ENCODE measurements at places on chromosomes 6 and 20. TPM values are rescaled to one million over a fixed set of nuclear protein-coding genes. Genes with fewer than 3 reads are reported as not detected.

Gene GABRR2
- total RNA-seq: 0.46 TPM

Gene PROKR2
- total RNA-seq: not detected

Gene SEMG1
- total RNA-seq: not detected

Gene RIMS1
- total RNA-seq: 3.4 TPM

Gene ZNF334
- 3.6 TPM for total RNA-seq

Gene GRM1
- not detected for total RNA-seq

Gene RPRD1B
- 9.2 TPM for total RNA-seq

DNA sequence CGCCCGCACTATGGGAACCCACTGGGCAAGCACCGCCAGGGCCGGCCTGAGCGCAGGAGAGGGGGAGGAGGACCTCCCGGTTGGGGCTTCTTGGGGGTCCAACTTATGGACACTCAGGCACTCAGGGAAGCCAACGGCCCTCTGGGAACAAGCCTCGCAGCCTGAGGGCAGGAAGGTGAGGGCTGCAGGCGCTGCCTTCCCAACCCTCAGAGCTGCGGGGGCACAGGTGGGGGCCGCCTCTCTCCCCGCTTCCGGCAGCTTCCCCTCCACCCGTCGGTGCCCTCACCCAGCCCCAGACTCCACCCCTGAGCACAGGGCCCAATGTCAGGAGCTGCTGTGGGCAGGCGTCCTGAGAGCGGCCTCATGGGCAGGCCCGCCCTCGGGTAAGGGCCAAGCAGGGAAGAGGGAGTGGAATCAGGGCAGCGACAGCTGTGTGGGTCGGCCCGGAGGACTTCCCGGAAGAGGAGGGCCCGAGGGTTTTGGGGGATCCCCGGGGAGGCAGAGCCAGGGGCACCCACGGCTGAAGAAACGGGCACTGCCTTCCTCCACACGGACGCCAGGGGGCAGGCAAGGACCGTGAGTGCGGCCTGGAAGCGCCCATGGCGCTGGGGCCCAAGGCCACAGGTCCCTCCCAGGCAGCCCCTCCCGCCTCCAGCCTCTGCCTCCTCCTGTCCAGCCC lies 488 bp upstream of the PTK6 start:
- H3K4me3 ChIP-seq: no peak overlapping the region
- no peaks in the 10 kb centered on the region for H3K27me3 ChIP-seq
- no peaks in the 10 kb centered on the region for H3K36me3 ChIP-seq
- H3K27ac ChIP-seq: peak overlapping the region; percentile 83
- peaks cover 4% of the 10 kb centered on the region for H3K4me1 ChIP-seq
- DNase-seq: peak; percentile 93

DNA sequence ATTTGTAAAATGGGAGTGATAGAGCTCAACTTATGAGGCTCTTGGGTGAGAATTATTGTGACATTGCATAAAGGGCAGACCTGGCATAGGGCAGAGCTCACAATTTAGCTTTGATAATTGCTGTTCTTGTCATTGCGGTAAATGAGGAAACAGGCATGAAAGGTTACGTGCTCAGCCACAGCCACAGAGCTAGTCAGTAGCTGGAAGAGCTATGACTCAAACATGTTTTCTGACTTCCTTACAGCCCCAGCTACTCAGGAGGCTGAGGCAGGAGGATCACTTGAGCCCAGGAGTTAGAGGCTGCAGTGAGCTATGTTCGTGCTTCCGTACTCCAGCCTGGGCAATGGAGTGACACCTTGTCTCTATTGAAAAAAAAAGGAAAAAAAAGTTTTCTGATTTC lies 3.5 kb upstream of the GHRH start:
- no peaks in the 10 kb centered on the region for H3K4me1 ChIP-seq
- no peak overlapping the region for H3K4me3 ChIP-seq
- H3K36me3 ChIP-seq: no peaks in the 10 kb centered on the region
- no peak for DNase-seq
- no peaks in the 10 kb centered on the region for H3K27me3 ChIP-seq

DNA sequence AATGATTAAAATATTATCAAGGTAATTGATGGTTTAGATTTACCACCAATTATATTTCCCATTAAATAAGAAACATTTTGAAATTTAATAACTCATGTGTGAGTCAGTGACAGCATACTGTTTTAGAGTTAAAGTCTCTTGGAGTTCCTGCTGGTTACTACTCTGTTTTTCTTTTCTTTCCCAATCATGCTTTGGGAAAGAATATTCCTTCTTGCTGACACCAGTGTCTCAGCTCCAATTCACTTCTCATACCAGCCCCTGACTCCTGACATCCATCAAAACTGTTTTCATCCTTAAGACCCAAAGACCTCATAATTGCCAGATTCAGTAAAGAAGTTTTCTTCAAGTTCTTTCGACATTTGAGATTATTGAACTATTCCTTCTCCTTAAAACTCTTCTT lies 50.3 kb downstream of the AIG1 start:
- no peaks in the 10 kb centered on the region for H3K36me3 ChIP-seq
- H3K4me3 ChIP-seq: no peak overlapping the region
- H3K27me3 ChIP-seq: no peaks in the 10 kb centered on the region
- no peak overlapping the region for H3K27ac ChIP-seq
- no peak for DNase-seq

GRCh38 chr6:168452685-168453377 lies 11.8 kb downstream of the SMOC2 start:
- H3K27ac ChIP-seq: no peak overlapping the region
- DNase-seq: no peak
- no peaks in the 10 kb centered on the region for H3K27me3 ChIP-seq
- H3K36me3 ChIP-seq: no peaks in the 10 kb centered on the region

GRCh38 chr6:53325785-53326184 lies 23.0 kb downstream of the ELOVL5 start:
- H3K4me1 ChIP-seq: peaks cover 7% of the 10 kb centered on the region
- no peak overlapping the region for H3K27ac ChIP-seq
- H3K36me3 ChIP-seq: no peaks in the 10 kb centered on the region
- H3K4me3 ChIP-seq: no peak overlapping the region
- DNase-seq: no peak
- H3K27me3 ChIP-seq: no peaks in the 10 kb centered on the region

DNA sequence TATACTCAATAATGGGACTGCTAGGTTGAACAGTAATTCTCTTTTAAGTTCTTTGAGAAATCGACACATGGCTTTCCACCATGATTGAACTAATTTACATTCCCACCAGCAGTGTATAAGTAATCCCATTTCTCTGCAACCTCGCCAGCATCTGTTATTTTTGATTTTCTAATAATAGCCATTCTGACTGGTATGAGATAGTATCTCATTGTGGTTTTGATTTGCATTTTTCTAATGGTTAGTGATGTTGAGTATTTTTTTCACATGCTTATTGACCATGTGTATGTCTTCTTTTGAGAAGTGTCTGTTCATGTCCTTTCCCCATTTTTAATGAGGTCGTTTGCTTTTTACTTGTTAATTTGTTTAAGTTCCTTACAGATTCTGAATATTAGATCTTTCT lies 66.5 kb downstream of the STK4 start:
- no peak overlapping the region for H3K4me3 ChIP-seq
- H3K4me1 ChIP-seq: no peaks in the 10 kb centered on the region
- H3K27me3 ChIP-seq: no peaks in the 10 kb centered on the region
- H3K27ac ChIP-seq: no peak overlapping the region
- no peak for DNase-seq

DNA sequence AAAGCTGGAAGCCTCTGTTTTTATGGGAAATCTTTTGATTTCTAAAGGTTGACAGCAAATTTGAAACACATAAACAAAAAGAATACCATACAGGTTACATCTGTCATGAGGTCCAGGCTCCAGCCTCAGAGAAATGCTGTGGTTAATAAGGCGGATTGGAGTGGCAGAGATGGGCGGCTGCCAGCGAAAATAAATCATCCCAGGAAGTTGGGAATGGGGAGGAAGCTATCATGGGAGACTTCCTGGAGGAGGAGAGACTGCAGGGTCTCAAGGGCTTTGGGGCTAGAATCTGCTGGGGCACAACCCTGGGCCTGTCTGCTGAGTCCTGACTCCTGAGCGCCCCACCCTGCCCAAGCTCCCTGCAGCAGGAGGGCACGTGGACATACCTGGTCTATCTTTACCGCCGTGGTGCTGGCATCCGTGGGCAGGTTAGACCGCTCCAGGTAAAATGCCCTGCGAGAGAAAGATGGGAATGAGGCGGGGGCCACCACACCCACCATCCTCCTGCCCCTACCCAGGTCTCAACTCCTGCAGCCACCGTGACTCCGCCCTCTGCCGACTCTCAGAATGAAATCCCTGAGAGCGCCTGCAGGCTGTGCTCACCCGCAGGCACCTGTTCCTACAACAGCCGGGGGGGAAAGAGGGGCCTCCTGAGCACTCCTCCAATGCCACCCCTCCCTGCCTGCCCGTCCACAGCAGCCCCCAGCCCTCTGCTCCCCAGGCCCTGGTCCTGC lies 197.3 kb downstream of the PREX1 start:
- H3K4me3 ChIP-seq: no peak overlapping the region
- no peaks in the 10 kb centered on the region for H3K36me3 ChIP-seq
- H3K27ac ChIP-seq: no peak overlapping the region
- no peaks in the 10 kb centered on the region for H3K27me3 ChIP-seq
- DNase-seq: no peak
- H3K4me1 ChIP-seq: no peaks in the 10 kb centered on the region

Data from pancreas (tissue), 10 donors.